Lung (tissue), 17 donors: ENCODE measurements at places on chromosomes 5 and 9. TPM values are rescaled to one million over a fixed set of nuclear protein-coding genes. Genes with fewer than 3 reads are reported as not detected.

- no peak overlapping the region for H3K27ac ChIP-seq
- no peaks in the 10 kb centered on the region for H3K27me3 ChIP-seq
These were observed 23.9 kb upstream of the FANCC start for GRCh38 chr9:95341293-95341962.

- H3K36me3 ChIP-seq: no peaks in the 10 kb centered on the region
- no peaks in the 10 kb centered on the region for H3K4me1 ChIP-seq
- DNase-seq: no peak
- H3K27ac ChIP-seq: no peak overlapping the region
- H3K4me3 ChIP-seq: no peak overlapping the region
- H3K27me3 ChIP-seq: peaks cover 11% of the 10 kb centered on the region
These were observed 37.8 kb upstream of the TMEM250 start for GRCh38 chr9:136156209-136157120.

DNA sequence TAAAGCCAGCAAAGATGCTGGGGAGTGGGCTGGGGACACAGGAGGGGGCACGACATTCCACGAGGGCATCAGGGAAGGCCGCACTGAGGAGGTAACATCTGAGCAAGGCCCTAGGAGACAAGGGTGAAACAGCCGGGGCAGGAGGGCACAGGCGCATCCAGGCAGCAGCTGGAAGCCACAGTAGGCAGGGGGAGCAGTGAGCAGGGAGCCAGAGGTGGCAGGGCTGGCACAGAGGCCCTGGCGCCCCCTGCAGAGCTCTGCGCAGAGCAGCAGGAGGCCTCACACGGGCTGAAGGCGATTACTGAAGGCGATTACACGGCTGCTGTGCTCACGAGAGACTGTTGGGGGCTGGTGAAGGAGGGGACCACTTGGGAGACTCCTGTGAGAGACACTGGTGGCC lies 15.4 kb downstream of the LMAN2 start:
- no peak overlapping the region for H3K4me3 ChIP-seq
- H3K27ac ChIP-seq: no peak overlapping the region
- H3K4me1 ChIP-seq: no peaks in the 10 kb centered on the region
- H3K36me3 ChIP-seq: peaks cover 13% of the 10 kb centered on the region
- DNase-seq: no peak

DNA sequence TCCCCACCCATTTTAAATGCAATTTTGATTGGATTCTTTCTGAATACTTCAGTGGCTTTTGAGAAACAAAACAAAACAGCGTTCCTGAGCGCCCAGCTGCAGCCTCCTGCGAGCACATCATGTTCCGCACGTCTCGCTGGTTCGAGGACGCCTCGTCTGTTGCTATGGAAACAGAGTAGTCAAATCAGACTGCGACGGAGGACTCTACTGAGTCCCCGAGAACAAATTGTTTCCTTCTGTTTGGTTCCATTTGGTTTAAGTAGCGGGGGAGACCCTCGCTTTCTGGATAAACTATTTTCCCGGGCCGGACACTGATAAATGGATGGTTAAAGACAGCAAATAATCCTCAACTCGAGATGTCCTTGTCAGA lies 69.0 kb downstream of the SLC28A3 start:
- H3K27ac ChIP-seq: no peak overlapping the region
- H3K4me1 ChIP-seq: peaks cover 3% of the 10 kb centered on the region

Gene PCDHGA11
- total RNA-seq: 3.8 TPM

Gene GRM6
- not detected for total RNA-seq
